Activated naive CD8-positive, alpha-beta T cell treated with anti-CD3 and anti-CD28 coated beads for 36 hours (primary cell): ENCODE measurements at places on chromosomes 1 and 21. TPM values are rescaled to one million over a fixed set of nuclear protein-coding genes. Genes with fewer than 3 reads are reported as not detected.

- no peak overlapping the region for H3K4me3 ChIP-seq
- no peak overlapping the region for H3K27ac ChIP-seq
- H3K27me3 ChIP-seq: no peaks in the 10 kb centered on the region
- H3K36me3 ChIP-seq: no peaks in the 10 kb centered on the region
- no peaks in the 10 kb centered on the region for H3K4me1 ChIP-seq
These were observed 917.9 kb upstream of the B3GALT2 start for GRCh38 chr1:194104247-194104844.

GRCh38 chr1:55870106-55870505 lies 654.9 kb upstream of the USP24 start:
- no peak overlapping the region for H3K27ac ChIP-seq
- no peaks in the 10 kb centered on the region for H3K4me1 ChIP-seq
- no peaks in the 10 kb centered on the region for H3K36me3 ChIP-seq
- DNase-seq: no peak
- no peak overlapping the region for H3K4me3 ChIP-seq
- peaks cover 2% of the 10 kb centered on the region for H3K27me3 ChIP-seq

- no peak overlapping the region for H3K4me3 ChIP-seq
- H3K27ac ChIP-seq: no peak overlapping the region
- DNase-seq: no peak
- peaks cover 4% of the 10 kb centered on the region for H3K27me3 ChIP-seq
- H3K4me1 ChIP-seq: no peaks in the 10 kb centered on the region
These were observed 89.9 kb downstream of the RASAL2 start for GRCh38 chr1:178183796-178184195.

DNA sequence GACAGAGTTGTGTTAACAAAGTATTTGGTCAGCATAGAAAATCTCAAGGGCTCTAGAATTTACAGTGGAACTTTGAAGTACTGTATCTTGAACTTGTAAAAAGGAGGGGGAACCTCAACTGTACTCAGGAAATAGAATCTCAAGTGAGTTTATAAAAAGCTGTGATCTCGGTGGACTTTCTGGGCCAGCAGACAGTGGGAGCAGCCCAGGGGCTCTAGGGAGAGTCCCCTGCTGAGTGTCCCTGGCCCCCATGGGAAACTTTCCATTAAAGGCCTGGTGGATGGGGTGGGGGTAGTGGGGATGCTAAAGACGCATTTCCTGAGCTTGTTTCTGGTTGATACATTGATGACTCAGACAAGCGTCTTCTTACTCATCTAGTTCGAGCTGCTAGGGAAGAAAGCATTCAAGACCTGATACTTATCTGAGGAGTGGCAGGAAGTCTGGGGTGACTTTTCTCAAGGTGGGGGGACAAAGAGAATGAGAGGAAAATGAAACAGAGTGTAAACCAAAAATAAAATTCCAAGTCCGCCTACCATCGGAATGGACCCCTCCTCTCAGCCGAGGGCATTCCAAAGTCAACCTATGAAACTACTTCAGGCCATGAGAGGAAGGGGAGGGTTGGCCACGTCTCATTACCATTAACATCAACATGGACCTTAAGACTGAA lies 65.5 kb downstream of the NID1 start:
- H3K27ac ChIP-seq: peak overlapping the region; percentile 96
- H3K4me1 ChIP-seq: peaks cover 39% of the 10 kb centered on the region
- H3K27me3 ChIP-seq: no peaks in the 10 kb centered on the region
- peak overlapping the region; percentile 47 for H3K4me3 ChIP-seq
- H3K36me3 ChIP-seq: peaks cover 4% of the 10 kb centered on the region

- H3K27me3 ChIP-seq: peaks cover 61% of the 10 kb centered on the region
- H3K27ac ChIP-seq: no peak within 1 kb of the TSS
- H3K4me3 ChIP-seq: no peak within 1 kb of the TSS
- no peaks in the 10 kb centered on the region for H3K36me3 ChIP-seq
- peak; percentile 28 for DNase-seq
These were observed at the start of gene OPRD1 for GRCh38 chr1:28811766-28812668. Gene OPRD1, plus strand, starts transcription at chr1:28812170. Its CDS starts 214 bp downstream, at chr1:28812384.

DNA sequence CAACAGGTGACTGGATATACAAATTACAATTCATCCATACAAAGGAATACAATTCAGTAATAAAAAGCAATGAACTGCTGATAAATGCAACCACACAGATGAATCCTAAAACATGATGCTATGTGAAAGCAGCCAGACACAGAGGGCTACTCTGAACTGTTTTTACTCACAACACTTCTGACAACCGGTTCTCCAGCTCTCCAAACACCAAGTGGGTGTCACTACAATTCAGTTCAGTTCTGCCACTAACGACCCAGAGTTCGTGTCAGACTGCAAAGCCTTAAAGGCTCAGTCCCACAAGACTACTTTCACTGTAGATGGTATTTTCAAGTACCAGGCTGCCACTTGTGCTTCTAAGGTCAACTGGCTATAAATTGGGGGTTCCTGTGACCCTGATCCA lies 119.4 kb downstream of the SLC16A1 start:
- H3K27ac ChIP-seq: no peak overlapping the region
- H3K4me1 ChIP-seq: peaks cover 11% of the 10 kb centered on the region
- H3K36me3 ChIP-seq: no peaks in the 10 kb centered on the region
- H3K27me3 ChIP-seq: no peaks in the 10 kb centered on the region

- peaks cover 4% of the 10 kb centered on the region for H3K27me3 ChIP-seq
- H3K27ac ChIP-seq: no peak overlapping the region
- no peak for DNase-seq
- no peaks in the 10 kb centered on the region for H3K36me3 ChIP-seq
- no peaks in the 10 kb centered on the region for H3K4me1 ChIP-seq
These were observed 167.3 kb downstream of the PBX1 start for GRCh38 chr1:164726235-164726634.

GRCh38 chr1:64493831-64494230 lies 23.9 kb downstream of the CACHD1 start:
- H3K36me3 ChIP-seq: no peaks in the 10 kb centered on the region
- no peak overlapping the region for H3K4me3 ChIP-seq
- DNase-seq: no peak
- H3K27ac ChIP-seq: no peak overlapping the region

DNA sequence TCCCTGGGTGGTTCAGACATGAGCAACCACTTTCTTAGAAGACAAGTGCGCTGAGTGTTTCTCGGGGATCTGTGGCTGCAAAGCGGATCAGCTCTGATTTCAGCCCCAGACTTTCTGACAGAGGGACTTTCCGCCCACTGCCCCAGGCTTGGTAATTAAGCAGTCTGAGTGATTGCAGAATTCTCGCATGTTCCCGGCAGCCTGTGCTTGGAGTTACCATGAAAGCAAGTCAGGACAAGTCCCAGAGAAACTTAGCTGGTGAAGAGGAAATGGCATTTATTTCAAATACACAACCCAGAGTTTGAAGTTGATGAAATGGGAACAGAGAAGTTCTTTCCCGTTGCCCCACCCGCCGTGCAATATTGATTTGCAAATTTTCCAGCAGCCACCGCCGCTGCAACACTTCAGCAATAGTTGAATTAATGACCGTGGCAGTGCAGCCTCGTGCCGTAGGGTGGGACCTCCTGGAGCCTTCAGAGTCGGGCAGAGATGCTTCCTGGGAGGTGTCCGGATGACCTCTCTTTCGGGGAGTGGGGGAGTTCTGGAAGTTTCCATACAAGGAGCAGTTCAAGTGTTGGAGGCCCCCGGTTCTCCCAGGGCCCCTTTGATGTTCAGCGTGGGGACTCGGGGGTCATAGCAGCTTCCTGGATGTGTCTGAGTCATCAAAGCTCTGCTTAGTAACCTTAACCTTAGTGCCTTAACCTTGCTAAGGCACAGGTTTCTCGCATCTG lies 134.7 kb downstream of the KAZN start:
- H3K36me3 ChIP-seq: no peaks in the 10 kb centered on the region
- no peak overlapping the region for H3K4me3 ChIP-seq
- no peaks in the 10 kb centered on the region for H3K4me1 ChIP-seq
- no peak overlapping the region for H3K27ac ChIP-seq

GRCh38 chr1:77014073-77014788 lies 147.0 kb downstream of the ST6GALNAC5 start:
- no peak for DNase-seq
- H3K4me3 ChIP-seq: no peak overlapping the region

DNA sequence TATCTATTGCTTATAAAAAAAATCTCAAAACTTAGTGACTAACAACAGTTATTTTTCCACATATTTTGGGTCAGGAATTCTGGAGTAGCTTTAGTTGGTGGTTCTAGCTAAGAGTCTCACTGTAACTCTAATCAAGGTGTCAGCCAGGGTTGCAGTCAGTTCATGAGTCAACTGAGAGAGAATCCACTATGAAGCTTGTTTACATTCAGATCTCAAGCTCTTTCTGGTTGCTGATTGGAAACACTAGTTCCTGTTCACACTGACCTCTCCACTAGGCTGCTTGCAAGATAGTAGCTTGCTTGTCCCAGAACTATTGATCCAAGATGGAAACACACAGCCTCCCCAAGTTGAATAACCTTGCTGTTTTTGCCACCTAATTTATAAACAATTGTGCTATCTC lies 1192.1 kb upstream of the B3GALT2 start:
- no peak for DNase-seq
- H3K4me1 ChIP-seq: no peaks in the 10 kb centered on the region
- H3K27me3 ChIP-seq: peaks cover 4% of the 10 kb centered on the region
- no peaks in the 10 kb centered on the region for H3K36me3 ChIP-seq

DNA sequence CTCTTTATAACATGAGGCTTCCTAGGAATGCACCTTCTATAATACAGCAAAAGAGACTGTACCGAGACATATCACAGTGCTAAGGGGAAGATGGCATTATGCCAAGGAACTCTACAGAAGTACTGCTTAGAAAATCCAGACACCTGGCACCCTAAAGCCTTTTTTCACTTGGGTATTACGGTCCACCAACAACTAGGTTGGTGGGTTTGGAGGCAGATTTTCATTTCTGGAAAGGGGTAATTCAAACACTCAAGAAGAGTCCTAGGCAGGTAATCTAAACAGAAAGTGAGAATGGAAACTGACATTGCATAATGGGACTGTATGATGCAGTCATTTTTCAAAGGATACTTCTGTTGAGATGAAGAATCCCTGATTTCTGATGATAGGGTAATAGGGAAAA lies 19.6 kb downstream of the SCMH1 start:
- H3K27ac ChIP-seq: no peak overlapping the region
- no peak for DNase-seq
- H3K27me3 ChIP-seq: no peaks in the 10 kb centered on the region
- H3K4me3 ChIP-seq: no peak overlapping the region
- H3K4me1 ChIP-seq: peaks cover 15% of the 10 kb centered on the region

The MYOM3 gene
- not detected for total RNA-seq

The NBPF20 gene
- total RNA-seq: 0.76 TPM

The LRIG2 gene
- 6.5 TPM for total RNA-seq

The ZYG11A gene
- 0.20 TPM for total RNA-seq

The MANEAL gene
- 1.5 TPM for total RNA-seq

The DNAJC6 gene
- total RNA-seq: 1.9 TPM
